ENCODE measurements at places on chromosomes 16 and 17. TPM values are rescaled to one million over a fixed set of nuclear protein-coding genes. Genes with fewer than 3 reads are reported as not detected.

The PRAC1 gene
- not detected for total RNA-seq

The PRSS53 gene
- total RNA-seq: 7.4 TPM

The DPEP1 gene
- not detected for total RNA-seq

The AIPL1 gene
- total RNA-seq: not detected

DNA sequence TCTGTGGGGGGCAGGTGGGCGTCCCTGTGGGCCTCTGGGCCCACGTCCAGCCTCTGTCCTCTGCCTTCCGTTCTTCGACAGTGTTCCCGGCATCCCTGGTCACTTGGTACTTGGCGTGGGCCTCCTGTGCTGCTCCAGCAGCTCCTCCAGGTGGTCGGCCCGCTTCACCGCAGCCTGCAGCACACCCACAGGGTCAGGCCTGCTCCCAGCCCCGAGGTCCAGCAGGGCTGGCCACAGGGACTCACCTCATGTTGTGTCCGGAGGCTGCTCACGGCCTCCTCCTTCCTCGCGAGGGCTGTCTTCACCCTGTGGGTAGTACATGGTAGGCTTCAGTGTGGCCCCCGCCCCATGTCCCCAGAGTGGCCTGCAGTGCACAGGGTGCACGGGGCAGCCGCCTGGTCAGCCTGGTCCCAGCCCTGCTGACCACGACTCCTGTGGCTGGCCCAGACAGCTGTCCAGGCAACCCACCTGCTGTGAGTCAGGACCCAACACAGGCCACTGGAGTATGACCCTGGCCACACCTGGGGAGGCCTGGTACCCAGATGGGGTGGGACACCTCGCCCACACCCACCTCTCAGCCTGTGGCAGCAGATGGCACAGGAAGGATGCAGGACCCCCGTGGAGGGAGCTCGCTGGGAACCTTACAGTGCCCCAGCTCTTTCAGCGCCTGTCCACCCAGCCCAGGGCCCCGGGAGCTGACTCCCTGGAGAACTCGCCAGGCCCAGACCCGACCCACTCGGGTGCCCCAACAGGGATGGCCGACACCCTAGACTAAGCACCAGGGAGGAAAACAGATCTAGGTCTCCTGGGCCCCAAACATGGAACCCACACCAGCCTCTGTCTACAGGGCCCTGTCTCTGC is 23.9 kb upstream of the AATK start:
- no peak for DNase-seq
